ENCODE measurements at places on chromosomes 11 and 22.
A peak's percentile ranks its signal among the peaks of the same experiment; 100 is the strongest.

DNA sequence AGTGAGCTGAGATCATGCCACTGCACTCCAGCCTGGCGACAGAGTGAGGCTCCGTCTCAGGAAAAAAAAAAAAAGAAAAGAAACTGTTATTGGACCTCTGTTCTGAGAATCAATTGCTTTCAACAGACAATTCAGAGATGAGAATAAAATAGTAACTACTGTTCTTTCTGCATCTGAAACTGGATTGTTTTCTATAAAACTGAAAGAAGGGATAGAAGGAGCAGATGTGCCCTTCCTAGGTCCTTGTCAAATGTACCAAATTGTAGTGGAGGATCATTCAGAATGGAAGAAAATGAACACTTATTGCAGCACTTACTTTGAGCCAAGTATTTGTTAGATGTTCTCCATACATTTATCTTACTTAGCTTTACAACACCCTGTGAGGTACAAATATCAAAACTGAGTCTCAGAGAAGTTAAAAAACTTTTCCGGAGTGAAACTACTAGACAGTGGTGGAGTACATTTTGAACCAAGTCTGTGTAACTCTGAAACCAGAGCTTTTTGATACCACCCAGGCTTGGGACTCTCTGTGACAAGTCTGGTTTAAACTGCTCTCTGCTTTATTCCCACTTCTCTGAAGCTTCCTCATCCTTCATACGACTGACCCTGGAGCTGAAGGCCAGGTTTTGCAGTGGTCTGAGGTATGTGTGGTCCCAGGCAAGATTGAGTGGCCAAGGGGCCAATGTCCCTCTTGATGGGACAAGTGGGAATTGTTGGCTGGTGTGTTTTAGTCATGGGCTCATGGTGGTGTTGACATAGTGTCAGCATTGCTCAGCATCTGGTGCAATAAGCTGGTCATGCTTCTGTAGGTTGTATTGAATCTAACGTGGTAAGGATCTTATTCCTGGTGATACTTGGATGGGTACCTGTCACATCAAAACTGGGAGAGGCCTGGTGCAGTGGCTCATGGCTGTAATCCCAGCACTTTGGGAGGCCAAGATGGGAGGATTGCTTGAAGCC, 48.2 kb upstream of the CCDC134 start:
- no peak for DNase-seq

GRCh38 chr11:70159627-70160570, 43.2 kb upstream of the FADD start:
- no peak for DNase-seq

DNA sequence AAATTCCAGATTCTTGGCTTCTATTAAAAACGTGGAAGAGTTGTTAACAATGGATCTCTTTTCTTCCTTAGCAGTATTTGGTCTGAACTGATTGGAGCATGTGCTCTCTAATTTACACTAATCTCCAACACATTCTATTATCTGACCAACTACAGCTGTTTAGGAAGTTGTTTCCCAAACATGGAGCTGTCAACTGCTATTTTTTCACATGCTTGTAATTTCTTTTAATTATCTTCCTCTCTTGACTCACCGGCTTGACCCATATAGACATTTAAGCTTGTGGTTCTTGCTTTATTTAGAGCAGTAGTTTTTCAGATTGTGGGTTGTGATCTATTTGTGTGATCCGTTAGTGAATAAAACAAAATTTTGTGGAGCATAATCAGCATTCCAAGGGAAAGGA, 40.8 kb downstream of the CTNND1 start:
- DNase-seq, result no peak

DNA sequence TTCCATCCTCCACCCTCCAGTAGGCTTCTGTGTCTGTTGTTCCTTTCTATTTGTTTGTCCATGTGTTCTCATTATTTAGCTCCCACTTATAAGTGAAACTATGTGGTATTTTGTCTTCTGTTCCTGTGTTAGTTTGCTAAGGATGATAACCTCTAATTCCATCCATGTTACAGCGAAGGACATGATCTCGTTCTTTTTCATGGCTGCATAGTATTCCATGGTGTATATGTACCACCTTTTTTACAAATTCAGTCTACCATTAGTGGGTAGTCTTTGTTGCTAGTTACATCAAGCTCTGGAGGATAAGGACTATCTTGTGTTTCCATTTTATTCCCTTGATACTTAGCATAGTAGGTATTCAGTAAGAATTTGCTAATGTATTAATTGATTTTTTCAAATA, 664.2 kb upstream of the FAT3 start:
- DNase-seq, result no peak

DNA sequence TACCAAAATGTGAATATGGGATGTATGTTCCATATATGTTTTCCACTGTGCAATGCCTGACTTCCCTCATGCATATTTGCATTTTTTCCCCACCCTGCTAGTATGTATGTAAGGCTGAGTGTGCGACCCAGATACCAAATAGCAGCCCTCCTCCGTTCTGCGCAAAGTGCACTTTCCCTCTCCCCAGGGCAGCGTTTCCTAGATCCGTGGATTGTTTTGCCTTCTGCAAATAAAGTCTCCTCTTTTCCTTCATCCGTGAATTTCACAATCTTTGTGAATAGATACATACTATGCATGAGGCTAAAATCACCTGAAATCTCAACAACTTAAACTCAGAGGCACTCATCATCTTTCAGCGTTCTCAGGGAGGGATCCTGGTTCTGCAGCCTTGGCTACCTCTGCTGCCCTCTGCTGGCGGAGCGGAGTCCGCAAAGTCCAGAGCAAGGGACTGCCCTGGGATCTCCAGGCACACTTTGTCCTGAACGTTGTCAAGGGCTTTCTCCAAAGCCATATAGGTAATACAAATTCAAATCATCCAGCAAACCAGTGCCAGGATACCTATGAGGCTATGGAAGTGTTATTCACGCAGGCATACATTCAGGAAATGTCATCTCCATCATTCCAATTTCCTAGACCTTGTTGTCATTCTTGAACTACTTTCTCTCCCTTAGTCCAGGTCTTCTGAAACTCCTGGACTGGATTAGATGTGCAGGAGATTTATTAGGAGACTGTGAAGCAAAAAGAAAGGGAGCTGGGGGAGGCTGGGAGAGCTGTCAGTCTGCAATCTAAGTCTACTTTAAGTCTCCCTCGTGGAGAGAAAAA, 53.1 kb downstream of the CNTF start:
- DNase-seq, result peak; percentile 68

GRCh38 chr11:22433094-22433455, 94.9 kb downstream of the SLC17A6 start:
- no peak for DNase-seq

- no peak for DNase-seq
Measured at GRCh38 chr22:23500508-23501260, 79.4 kb downstream of the IGLL1 start.

GRCh38 chr11:57458410-57459163, 1.7 kb upstream of the RTN4RL2 start:
- peak; percentile 49 for DNase-seq

- DNase-seq, result no peak
Measured at GRCh38 chr22:35445933-35446332, 46.0 kb downstream of the MCM5 start.

- no peak for DNase-seq
Measured at GRCh38 chr11:89293965-89294679, 116.4 kb downstream of the TYR start.

DNA sequence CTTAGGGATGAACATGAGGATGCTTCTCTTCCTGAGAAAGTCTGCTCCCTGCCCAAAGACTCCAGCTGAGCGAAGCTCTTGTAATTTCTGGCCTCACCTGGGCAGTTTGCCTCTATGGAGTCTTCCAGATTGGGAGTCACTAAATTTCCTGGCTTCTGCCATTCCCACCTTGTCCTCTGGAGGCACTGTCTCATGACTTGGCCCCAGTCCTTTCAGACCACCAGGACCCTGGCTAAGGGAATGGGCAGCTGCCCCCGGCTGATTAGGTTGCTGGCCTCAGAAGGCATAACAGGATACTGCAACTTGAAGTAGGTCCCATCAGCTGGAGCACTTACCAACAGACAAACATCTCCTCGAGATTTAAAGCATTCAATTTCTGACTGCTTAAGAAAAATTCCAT, 128.1 kb upstream of the SPON1 start:
- DNase-seq, result no peak

GRCh38 chr22:24466716-24467328, 28.3 kb upstream of the UPB1 start:
- DNase-seq, result no peak

DNA sequence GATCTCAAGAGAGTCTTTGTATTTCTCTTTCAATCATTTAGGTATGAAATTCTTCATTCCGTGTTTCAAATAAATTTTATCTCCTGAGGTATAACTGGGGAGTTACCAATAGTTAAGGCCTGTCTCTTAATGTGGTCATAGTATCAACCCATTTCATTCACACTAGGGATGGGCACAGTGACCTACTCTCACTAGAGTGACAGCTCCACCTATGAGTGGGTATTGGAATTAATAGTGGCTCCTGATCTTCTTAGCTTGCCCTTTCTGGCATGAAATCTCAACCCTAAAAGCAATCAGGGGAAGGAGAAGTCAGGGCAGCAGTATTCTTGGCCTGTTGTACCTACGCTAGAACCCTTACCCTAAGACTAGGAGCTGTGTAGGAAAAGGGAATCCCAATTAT, 507.7 kb downstream of the FAM181B start:
- DNase-seq, result no peak

DNA sequence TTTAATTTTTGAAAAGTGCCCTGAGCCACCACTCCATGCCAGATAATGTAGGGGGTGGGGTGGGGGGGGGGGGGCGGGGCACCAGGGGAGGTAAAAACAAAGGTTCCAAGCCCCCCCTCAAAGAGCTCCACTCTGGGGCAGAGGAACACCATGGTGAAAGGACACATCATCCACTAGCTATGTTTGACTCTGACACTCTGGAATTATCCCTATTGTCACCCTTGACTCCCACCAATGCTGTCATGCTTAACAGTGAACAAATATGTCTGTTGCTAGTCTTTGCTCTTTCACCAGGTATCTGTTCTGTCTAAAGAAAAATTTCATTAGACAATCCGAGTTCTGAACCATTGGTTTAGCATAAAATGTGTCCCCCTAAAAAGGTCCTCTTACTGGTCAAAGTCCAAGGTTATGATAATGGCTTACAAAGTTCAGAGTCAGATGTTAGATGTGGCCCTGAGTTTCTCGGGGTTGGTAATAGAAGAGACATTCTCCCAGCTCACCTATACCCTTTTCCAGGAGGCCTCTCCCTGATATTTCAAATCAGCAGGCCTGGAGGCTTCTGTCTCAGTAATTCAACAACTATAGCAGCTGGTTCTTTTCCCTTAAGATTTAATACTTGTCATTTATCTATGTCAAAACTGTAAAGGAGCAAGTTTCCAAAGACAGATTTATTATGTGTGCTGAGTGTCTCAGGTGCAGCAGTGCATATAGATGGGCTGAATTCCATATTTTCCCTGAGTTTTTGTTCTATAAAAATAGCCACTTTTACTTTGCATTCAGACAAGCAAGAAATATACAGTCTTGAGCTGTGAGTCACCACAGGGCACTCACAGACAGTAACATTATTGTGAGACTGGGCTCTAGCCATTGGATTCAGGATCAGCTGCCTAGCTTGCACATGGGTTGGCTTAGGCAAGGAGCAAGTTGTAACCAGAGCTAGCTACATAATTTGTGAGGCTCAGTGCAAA, 174.1 kb downstream of the CSNK2A3 start:
- DNase-seq, result no peak

GRCh38 chr22:46408568-46409506, 73.3 kb downstream of the TRMU start:
- no peak for DNase-seq

Data from CD4-positive, alpha-beta T cell treated with Interleukin-4 for 1 hour (primary cell).